ENCODE measurements at places on chromosomes 1 and 21. TPM values are rescaled to one million over a fixed set of nuclear protein-coding genes. Genes with fewer than 3 reads are reported as not detected.

GRCh38 chr1:198798923-198799386, 160.1 kb downstream of the PTPRC start:
- no peak for DNase-seq

DNA sequence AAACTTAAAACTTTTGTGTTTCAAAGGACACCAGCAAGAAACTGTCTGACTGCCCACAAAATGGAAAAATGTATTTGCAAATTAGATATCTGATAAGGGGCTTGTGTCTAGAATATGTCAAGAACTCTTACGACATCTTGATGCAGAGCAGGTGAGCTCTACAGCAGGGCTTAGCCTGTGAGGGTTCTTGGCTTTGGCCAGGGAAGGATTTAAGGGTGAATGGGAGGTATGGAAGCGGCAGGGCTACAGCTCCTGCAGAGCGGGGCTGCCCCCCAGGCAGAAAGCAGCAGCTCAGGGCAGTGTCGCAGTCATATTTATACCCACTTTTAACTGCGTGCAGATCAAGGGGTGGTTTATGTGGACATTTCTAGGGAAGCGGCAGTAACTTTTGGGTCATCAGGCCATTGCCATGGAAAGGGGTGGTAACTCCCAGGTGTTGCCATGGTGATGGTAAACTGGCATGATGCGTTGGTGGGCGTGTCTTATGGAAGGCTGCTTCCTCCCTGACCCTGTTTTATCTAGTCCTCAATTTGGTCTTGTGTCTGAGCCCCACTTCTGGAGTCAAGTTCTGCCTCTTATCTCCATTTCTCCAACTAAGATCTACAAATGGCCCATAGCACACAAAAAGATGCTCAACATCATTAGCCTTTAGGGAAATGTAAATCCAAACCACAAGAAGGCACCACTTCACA, 23.2 kb downstream of the MORN1 start:
- DNase-seq: no peak

MASP2 gene
- total RNA-seq: not detected

GRCh38 chr1:3398396-3399140, 55.9 kb upstream of the ARHGEF16 start:
- DNase-seq: no peak

GRCh38 chr1:8908388-8909151, 30.1 kb upstream of the ENO1 start:
- DNase-seq: no peak

TNFSF18 gene
- not detected for total RNA-seq

CFAP107 gene
- not detected for total RNA-seq

GRCh38 chr1:200628223-200628881, 7.8 kb upstream of the KIF14 start:
- no peak for DNase-seq

TFF1 gene
- total RNA-seq: not detected

KDF1 gene
- 0.26 TPM for total RNA-seq

DNA sequence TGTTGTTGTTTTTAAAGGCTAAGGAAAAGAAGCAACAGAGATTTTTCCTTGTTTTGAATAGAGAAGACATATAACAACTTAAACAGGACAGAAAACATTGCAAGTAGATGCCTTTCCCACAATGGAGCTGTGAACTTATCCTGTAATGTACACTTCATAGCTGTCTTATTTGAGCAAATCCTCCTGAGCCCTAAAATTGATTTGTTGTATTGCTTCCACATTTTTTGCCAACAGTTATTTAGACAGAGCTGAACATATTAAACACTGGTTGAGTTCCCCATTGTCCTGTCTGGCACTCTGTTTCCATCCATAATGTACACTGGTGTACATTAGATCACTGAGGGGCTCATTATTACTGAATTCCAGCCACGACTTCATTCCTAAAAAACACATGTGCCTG, 32.2 kb downstream of the CACHD1 start:
- DNase-seq: no peak

MECR gene
- total RNA-seq: 43.4 TPM

GRCh38 chr1:186002406-186002805, 268.2 kb downstream of the HMCN1 start:
- no peak for DNase-seq

GRCh38 chr1:176445402-176445801, 17.6 kb upstream of the PAPPA2 start:
- DNase-seq: no peak

DNA sequence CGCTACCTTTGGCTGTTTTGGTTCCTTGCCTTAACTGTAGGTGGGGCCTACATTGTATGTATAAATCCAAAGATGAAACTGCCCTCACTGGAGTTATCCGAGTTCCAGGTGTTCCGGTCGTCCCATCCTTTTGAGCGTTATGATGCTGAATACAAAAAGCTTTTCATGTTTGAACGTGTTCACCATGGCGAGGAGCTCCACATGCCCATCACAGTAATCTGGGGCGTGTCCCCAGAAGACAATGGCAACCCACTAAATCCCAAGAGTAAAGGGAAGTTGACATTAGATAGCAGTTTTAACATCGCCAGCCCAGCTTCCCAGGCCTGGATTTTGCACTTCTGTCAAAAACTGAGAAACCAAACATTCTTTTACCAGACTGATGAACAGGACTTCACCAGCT, 139.5 kb downstream of the TLR5 start:
- no peak for DNase-seq

- no peak for DNase-seq
Measured at GRCh38 chr1:236391008-236391407, 3.1 kb upstream of the EDARADD start.
